CD4-positive, alpha-beta T cell treated with Interleukin-4 for 1 hour (primary cell): ENCODE measurements at places on chromosomes 2 and 18.

DNA sequence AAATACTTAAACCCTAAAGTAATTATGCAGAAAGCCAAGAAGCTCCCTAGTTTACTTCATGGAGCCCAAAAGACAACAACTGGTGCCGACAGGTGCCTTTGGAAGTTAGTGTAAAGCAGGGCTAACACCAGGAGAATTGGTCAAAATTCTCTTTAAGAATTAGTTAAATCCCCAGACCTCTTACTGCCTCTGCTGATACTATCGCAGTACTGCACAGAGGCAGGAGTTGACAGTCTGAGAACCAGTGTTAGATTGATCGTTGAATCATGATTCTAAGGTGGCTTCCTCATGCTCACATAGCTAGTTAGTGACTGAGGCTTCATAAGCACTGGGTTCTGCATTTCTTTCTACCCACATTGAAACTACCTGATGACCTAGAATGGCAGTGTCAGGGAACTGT lies 445.0 kb downstream of the XIRP2 start:
- no peak for DNase-seq

GRCh38 chr2:216519154-216519762 lies 20.6 kb downstream of the RPL37A start:
- DNase-seq: peak; percentile 43

GRCh38 chr2:151560289-151560688 lies 150.6 kb downstream of the RIF1 start:
- DNase-seq: no peak

- no peak for DNase-seq
These were observed 1783.2 kb upstream of the CELF4 start for GRCh38 chr18:39348757-39349156.

GRCh38 chr2:71606244-71606643 lies 152.9 kb downstream of the DYSF start:
- DNase-seq: no peak

DNA sequence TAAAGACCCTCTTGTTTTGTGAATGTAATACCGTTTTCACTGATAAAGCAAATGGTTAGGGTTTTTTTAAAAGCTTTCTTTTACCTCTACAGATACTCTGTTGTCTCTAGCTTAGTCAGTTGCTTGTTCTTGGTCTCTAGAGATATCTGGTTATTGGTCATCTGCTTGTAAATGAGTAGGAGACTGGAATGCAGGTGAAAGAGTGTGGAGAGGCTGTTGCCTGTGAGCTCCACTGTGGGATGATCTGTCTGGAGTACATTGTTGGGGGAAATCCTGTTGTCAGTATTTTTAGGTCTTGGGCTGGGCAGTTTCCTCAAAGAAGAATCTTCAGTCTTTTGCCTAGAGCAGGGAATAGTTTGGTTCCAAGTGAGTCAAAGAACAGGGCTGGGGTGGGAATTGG lies 67.7 kb downstream of the SMCHD1 start:
- no peak for DNase-seq

DNA sequence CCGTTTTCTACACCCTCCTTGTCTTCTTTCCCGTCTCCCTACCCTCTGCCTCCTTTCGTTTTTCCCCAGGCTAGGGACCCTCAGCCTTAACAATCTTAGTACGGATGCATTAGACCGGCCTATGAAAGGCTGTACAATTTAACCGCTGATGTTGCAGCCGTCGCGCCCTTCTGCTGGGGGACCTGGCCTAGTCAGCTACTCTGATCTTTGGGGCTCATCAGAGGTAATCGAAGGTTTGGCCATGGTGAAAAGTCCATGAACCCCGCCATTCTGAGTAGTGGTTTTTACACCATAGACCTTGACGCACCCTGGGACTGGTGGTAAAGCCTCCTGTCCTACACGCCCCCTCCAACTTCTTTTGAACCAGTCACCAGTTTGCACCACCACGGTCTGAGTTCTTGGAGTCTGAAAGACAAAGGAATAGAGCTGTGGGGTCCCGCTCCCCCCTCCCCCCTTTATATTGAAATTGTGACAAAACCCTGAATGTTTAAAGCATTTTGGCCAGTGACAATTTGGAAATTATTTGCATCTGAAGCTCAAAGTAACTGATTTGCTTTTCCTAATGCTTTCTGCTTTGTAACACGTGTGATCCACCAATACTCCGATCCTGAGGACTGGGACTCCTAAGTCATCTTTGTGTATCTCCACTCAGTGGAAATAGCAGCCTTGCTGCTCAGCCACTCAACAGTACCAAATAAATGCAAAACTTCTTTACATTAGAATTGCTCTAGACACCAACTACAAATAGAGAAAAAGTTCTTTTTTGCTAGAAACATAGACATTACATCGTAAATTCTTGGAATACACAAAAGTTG lies 642 bp upstream of the SRSF7 start:
- no peak for DNase-seq

- no peak for DNase-seq
These were observed 48.9 kb upstream of the ITGAV start for GRCh38 chr2:186540941-186541340.

DNA sequence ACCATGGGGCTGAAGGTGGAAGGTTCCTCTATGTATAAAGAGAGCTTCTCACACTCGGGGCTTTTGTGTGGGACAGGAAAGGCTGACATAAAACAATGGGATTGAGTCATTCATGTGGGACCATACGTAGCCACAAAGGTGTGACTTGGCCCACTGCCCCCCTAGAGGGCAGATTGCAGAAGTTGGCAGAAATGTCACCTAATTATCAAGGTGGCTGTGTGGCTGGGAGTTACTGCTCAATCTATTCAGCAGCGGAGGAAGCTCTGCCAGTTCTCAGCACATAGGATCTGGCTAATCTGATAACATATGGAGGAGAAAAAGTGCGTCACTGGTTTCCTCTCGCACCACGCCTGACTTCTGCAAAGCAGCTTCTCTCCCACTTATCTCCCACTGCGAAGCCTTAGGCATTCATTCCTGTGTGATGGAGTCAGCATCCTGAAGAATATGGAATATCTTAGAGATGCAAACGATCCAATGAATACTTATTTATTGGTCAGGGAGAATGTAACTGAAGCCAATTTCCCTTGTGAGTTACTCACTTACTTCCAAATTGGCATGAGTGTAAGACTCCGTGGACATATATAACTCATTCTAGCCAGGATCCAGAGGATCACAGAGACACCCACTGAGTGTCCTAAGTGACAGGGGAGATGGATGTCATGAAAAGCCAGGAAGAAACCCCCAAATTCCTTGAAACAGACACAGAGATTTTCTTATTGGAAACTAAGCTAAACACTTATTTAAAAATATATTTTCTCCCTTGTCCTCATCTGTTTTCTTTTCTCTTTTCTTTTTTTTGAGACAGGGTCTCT lies 344.8 kb downstream of the TGIF1 start:
- no peak for DNase-seq

GRCh38 chr2:202758604-202759003 lies 113.0 kb downstream of the ICA1L start:
- no peak for DNase-seq

- DNase-seq: no peak
These were observed 218.8 kb downstream of the SCG2 start for GRCh38 chr2:223383315-223383714.

GRCh38 chr18:60247103-60247502 lies 125.5 kb downstream of the MC4R start:
- DNase-seq: no peak

GRCh38 chr18:22170421-22171257 lies 1.2 kb downstream of the GATA6 start:
- no peak for DNase-seq

- DNase-seq: no peak
These were observed 43.5 kb downstream of the DOK6 start for GRCh38 chr18:69444221-69444620.

GRCh38 chr2:43174368-43174916 lies 52.0 kb downstream of the ZFP36L2 start:
- DNase-seq: peak; percentile 89

GRCh38 chr18:58915006-58915799 lies 50.5 kb downstream of the ZNF532 start:
- no peak for DNase-seq

- DNase-seq: no peak
These were observed 11.3 kb downstream of the VRK2 start for GRCh38 chr2:58057707-58058530.

- DNase-seq: no peak
These were observed 191.9 kb upstream of the TCF4 start for GRCh38 chr18:55779691-55780585.

DNA sequence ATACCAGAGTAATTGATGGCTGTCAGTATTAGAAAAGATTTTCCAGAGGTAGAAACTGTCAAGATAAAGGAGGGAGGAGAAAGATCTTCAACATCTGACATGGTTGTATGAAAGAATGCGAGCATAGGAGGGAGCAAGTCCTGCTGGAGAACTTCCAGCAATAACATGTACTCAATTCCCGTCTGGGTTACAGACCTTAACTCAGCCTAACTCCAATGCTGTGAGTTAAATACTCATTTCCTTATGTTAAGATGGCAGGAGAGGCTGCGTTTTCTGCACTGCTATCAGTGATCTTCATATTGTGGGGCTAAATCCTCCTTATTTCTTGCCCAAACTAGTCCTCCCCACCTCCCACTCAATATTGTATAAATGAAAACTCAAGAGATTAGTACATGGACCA lies 6.7 kb upstream of the CERS6 start:
- DNase-seq: no peak

DNA sequence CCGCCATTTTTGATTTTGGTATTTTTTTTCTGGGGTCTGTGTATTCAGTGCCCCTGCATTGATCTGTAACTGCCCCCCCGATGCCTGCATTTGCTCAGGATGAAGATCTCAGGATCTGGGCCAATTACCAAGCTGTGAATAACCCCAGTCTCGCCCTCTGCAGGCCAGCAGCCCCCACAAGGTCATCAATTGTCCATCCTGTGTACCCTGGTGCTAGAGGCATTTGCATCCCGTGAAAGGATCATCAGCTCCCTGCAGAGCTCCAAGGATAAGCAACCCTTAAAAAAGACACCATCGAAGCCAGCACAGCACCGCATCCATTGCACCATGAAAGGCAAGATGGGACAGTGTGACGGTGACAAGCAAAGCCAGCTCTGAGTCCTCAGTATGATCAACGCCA lies 154.1 kb upstream of the KLHL29 start:
- DNase-seq: no peak

- peak; percentile 78 for DNase-seq
These were observed 29.9 kb upstream of the NT5DC4 start for GRCh38 chr2:112690853-112691401.

DNA sequence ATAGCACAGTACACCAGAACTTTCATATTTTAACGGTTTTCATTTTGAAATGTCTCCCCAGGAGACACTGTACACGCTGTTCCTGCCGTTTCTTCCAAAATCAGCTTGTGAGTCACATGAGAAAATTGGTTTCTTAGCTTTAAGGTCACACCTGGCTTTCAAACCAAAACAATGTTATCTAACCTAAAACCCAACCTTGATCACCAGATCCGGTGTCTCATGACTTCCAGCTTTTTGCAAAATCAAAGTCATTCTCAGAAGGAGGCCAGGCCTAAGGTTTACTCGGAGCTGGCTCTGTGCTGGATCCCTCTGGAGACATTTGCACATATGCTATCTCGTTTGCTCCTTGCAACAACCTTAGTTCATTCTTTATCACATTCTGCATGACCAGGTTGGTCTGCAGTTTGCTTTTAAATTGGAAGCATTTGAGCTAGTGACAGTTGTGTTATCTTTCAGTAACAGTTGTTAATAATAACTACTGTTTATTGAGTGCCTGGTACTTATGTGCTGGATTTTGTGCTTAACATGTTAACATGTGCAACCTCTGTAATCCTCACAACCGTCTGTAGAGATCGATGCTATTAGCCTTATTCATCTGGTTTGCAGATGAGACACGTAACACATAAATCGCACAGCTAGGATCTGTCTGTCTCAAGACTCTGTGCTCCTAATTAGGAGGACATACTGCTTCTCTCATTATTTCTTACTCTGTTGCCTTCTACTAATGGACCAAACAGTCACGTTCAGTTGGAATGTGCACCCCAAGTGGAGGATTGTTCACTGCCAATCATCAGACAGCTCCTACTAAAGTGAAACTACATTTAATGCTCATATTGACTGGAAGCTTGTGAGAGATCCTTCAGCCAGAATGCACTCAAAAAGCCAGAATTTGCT lies 105.5 kb downstream of the RNF144A start:
- no peak for DNase-seq

GRCh38 chr2:160377204-160377995 lies 116.2 kb downstream of the RBMS1 start:
- no peak for DNase-seq

GRCh38 chr2:142724186-142724585 lies 153.3 kb upstream of the KYNU start:
- no peak for DNase-seq

GRCh38 chr2:216632952-216633615 lies at the start of gene IGFBP2:
Gene IGFBP2 (plus strand): TSS chr2:216633420. CDS start chr2:216633524, 104 bp downstream.
- no peak for DNase-seq

DNA sequence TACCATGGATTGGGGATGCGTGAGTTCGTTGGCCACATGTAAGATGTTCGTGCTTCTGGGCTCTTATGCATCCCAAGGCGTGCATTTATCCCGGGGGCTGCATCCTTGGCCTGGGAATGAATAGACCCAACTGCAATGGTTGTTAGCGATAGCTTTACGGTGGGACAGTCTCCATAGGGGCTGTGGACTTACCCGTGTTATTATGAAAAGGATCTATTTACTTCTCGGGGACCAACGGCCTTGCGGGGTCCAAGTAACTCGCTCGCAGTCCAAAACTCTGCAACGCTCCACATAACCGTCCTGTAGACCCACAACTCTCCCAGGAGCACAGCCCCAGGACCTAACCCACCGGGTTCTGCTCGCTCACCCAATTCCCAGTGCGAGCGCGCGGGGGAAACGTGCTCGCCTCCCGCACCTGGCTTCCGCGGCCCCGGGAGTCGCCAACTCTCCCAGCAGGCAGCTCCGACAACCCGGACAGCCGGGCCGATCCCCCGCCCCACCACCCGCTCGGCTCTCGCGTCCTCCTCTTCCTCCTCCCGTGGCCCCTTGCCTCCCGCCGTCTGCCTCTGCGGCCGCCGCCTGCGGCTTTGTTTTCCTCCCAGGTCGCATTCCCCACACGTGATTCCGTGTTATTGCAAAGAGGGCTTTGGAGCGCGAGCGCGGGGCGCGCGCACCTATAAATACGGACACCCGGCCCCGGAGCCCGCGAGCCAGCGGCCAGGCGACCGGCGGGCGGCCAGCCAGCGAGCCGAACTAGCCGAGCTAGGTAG lies at the start of gene CABLES1:
Gene CABLES1, plus strand, starts transcription at position 706 of the 770 bp plus-strand sequence. CDS start 278 bp downstream, outside the sequence.
- peak; percentile 23 for DNase-seq

DNA sequence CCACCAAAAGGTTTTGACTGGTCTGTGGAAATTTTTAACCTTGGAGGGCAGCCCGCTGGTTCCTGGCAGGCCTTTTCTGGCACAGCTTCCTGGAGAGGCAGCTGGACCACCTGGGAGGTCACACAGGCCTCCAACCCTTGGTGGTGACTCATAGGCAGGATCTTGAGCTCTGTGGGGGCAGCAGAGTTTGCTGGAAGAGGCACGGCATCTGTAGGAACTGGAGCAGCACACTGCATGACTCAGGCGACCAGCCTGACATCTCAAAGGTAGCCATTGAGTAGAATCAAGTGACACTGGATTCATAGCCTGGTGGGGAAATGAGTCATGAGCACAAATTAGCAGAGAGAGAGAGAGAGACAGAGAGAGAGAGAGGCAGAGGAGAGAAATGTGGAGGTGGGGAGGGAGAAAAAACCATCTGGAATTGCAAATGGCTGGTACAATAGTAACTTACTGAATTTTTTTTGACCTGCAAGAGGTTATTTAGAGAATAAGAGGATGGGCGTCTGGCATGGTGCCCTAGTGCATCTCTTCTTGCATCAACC lies 57.4 kb downstream of the TRPM8 start:
- DNase-seq: no peak
